ENCODE measurements at places on chromosomes 5 and 9.

DNA sequence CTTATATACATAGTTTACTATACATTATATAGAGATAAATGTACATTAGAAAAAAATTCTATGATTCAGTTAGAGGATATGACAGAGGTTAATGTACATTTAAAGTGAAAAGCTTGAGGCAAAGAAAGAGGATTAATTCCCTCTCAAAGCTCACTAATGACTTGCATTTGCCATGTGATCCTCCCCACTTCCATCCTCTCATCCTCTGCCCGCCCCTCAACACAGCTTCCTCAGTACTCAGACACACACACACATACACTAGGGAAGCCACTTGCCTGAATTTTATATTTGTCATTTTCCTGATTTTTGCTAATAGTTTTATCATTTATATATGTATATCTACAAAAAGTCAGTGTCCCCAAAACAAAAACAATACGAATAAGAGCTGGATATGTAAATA is 764.5 kb downstream of the EFNA5 start:
- no peak for DNase-seq

- no peak for DNase-seq
These were observed 30.1 kb downstream of the CHD1 start for GRCh38 chr5:98898743-98899142.

- DNase-seq = no peak
These were observed 4.4 kb downstream of the CEP72 start for GRCh38 chr5:616484-617039.

DNA sequence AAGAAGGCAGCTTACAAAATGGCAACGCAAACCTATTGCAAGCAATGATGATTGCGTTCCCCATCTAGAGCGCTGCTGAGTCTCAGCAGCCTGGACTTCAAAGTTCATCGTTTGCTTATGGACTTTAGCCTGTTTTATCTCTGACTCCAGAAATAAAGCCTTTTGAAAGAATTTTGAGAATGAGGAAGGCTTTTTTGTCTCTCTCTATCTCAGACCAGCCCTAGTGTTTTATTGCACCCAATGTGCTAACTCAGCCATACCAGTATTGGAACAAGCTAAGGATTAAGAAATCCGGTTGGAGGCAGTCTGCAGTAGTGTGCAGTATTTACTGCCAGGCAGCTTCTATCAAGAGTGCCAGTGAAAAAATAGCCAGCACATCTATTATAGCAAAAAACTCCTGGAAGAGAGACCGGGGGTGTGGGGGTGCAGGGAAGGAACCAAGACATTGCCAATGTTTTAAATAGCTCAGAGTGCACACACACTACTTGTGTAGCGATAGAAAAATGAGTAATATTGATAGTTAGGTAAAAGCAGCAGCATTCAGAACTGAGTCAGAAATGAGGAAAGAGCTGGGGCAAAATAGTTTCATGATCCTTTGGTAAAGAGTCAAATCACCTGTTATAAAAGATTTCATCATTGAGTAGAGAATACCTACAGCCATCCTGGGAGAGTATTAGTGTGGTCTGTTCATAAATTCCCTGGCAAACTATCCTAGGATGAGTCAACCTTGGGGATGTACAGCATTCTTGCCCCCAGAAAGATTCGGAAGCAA is 219.0 kb downstream of the ZNF608 start:
- no peak for DNase-seq

- DNase-seq = no peak
These were observed 16.2 kb downstream of the SFXN1 start for GRCh38 chr5:175494264-175495183.

DNA sequence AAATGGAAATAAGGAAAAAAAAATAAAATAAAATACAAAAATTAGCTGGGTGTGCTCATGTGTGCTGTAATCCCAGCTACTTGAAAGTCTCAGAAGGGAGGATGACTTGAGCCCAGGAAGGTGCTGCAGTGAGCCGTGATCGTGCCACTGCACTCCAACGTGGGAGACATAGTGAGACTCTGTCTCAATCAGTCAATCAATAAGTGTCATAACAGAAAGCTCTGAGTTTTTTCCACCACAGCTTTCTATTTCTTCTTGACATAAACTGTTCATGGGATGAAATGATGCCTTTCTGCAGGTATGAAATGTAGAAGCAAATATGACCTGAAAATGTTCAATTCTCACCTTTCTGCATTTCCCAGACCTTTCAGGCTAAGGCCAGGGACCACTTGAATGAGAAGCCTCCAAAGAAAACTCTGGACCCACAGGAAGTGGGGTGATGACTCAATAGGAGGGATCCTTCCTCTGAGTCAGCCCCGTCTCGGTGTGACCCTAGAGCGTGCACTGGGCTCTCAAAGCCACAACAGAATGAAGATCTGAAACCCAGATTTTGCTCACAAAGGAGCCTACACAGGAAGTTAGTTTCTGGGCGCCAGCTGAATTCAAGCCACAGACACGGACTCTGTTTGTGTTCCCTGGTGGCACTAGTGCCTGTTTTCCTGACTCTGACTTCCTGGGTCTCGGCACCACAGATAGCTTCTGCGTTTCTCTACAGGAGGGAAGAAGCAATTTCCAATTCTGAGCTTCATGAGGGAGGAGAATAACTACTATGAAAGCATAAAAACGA is 62.0 kb downstream of the ANKH start:
- DNase-seq = peak; percentile 44

DNA sequence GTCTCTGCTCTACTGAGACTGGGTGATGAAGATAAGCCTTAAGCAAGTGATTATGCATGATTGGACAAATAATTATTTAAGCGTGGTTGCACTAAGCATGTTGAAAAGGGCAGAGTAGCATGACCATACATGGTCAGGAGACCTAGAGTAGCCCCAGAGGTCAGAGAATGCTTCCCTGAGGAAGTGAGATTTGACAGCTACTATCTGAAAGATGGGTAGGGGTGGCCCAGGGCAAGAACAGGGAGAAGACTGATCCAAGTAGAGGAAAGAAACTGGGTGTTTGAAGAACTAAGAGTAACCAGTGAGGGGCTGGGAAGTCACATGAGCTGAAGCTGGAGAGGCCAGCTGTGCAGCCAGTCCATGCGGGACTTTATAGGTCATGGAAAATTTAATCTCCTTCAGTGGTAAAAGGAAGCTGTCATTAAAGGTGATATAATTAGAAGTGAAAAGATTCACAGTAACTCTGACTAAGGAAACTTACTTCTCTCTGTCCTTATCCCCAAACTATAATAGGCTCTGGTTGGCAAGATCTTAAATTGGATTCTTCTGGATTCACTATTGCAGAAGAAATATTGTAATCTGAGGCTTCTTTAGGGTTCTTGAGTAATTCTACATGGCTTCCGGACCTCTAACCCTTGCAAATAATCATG is 35.2 kb downstream of the YIPF5 start:
- no peak for DNase-seq

DNA sequence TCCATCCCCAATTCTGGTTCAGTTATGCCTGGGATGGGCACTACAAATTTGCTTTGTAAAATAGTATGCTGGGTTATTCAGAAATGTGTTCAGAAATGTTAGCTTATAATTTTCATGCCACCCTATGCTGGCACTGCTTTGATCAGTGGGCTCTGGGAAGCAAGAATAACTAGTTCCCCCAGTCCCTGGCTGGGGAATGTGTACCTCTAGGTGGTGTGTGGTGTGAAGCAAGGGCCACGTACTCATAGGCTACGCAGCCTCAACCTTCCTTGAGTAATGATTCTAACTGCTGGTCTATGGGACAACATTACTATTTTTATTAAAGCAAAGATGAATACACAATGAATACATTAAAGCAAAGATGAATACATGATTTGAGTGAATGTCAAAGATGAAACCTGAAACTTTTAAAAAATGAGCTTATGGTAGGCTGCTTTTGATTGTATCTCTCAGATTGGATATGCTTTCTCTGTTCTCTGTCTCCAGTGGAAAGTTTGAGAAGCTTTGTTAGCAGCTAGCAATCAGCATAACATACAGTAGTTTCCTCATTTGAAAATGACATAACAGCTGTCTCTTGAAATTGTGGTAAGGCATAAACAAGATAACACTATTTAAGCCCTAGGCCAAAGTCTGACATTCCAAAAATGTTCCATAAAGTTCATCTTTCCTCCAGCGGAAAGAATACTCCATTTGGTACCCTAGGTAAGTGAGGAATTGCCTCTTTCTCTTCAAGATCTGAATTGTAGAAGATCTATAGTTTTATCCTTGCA is 174.7 kb upstream of the NFIB start:
- no peak for DNase-seq

GRCh38 chr5:14900693-14901461 is 29.3 kb upstream of the ANKH start:
- DNase-seq = no peak

DNA sequence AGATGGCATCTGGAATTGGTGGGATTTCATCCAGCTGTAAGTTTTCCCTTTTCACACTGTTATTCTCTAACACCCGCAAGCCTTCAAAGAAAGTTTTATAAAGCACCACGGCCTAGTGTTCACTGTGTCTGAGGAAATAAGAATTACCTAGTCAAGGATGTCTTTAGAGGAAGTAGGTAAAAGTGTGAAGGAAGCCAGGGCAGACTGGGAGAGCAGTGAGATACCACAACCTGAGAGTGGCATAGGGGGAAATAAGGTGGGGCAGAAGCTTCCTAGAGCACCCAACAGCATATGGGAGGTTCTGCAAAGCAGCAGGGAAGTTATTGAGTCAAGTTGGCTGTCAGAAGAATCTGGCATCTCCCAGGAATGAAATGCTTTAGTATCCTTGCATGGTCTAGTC is 241.2 kb downstream of the CETN3 start:
- no peak for DNase-seq

DNA sequence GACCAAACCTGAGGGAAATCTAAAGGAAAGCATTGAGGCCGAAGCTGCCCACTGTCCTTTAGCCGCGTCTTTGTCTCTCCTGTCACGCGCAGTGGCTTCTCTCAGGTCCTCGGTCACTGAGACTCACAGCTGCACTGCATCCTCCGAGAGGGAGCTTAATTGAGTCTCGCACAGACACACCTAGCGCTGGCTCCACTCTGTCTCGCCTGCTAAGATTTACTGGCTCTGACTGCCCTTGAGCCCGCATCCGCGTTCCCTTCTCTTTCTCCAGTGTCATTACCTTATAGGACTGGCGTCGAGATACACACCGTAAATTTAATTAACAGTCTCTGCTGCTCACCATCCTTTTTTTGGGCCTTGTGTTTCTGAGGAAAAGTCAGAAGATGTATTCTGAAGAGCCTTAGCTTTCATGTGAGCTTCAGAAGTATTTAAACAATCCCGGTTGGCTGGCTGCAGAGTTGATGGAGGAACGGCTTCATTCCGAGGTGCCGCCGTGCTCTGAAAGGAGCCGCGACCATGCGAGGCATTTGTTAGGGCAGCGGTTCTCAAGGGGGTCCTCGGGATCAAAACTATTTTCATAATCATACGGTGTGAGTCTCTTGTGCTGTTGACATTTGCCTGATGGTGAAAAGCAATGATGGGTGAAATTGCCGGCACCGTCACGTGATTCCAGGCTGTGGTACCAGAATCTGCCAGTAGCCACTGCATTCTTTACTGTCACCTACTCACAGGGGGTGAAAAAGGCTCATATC is 58.3 kb downstream of the GPR107 start:
- DNase-seq = no peak

- no peak for DNase-seq
These were observed 24.8 kb downstream of the RANBP3L start for GRCh38 chr5:36276864-36277263.

DNA sequence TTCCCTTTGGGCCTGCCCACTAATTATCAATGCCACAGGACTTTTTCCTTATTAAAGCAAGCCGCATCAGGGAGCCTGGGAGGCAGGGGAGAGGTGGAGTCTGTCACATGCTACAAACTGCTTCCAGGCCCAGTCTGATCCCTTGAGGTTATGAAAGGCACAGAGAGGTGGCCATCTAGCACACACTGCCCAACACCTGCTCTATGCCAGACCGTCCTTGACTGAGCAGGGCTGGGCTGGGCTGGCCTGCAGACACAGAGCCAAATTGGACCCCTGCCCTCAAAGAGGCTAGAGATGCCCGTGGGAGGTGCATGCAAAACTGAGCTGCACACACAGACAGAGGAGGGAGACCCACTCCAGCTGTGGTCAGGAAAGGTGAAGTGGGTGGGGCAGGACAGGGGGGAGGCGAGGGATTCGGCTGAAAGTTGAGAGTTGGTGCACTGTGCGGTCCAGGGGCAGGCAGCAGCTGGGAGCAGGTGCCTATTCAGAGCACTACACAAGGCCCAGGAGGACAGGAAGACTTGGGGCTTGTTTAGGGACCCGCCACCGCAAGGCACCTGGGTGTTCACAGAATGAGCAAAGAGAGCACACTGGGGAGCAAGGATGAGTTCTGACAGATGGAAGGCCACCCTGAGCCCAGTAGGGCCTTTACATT is 36.4 kb upstream of the TCF7 start:
- no peak for DNase-seq

DNA sequence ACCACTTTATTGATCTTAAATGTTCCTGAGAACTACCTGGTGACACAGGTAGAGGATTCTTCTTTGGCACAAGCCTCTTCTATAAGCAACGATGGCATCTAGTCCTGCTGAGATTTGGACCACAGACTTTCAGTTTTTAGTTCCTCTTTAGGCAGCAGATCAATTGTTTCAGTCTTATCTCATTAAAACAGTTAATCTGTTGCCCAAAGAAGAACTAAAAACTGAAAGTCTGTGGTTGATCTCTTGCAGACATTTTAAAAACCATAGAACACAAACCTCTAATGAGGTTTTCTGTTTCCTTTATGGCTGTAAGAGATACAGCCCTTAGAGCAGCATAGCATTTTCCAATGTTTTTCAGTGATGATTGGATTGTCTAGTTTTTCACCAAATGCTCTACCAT is 480.9 kb downstream of the MTRR start:
- DNase-seq = no peak

DNA sequence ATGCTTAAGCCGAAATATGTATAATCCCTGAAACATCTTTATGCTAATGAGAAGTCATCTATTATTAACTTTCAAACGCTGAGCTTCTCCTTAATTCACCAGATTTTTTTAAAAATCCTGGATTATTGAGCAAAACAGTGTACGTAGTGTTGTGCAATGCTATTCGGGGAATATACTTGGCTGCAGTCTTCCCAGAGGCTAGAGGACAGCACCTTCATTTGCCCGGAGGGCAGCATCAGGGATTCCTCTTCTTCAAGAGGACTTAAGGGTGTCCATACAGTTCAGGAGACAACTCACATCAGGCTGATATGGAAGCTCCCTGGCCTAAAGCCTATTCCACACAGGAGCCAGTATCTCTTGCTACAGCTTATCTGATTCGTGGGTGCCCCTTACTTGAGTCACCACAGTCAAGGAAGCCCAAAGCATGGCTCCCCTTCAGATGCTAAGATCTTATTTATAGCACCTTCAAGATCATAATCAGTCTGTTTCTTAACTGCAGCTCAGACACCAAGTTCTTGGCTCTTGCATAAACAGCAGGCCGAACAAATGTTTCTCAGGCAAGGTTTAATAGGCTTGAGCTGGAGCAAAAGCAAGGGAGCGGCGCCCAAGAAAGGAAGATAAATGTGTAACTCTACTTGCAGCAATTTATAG is 29.4 kb downstream of the NUTM2F start:
- DNase-seq = no peak

- no peak for DNase-seq
These were observed 49.9 kb upstream of the JAK2 start for GRCh38 chr9:4935001-4935672.

- no peak for DNase-seq
These were observed 199.3 kb downstream of the C9orf152 start for GRCh38 chr9:110008663-110009062.
